ENCODE measurements at places on chromosomes 5 and 9.
A peak's percentile ranks its signal among the peaks of the same experiment; 100 is the strongest.

DNA sequence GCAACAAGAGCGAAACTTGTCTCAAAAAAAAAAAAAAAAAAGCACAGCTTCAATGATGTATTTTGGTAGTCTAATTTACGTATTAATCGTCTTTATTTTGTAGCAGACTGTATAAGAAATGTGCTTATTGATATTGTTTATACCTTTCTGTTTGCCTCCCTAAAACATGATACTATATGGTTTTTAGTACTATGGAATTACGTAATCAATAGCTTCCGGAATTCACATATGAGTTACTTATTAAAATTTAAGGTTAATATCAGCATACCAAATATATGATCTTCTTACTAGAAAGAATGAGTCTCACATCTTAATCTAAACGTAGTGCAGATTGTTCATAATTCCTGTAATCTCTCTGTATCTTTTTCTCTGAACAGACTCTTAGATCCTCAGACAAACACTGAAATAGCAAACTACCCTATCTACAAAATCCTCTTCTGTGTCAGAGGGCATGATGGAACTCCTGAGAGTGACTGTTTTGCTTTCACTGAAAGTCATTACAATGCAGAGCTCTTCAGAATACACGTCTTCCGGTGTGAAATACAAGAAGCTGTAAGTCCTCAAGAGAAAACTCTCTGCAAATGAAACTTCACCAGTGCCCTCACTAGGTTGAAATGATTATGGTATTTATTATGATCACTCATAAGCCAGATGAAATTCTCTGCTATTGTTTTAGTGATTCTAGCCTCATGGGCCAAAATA lies 44.4 kb upstream of the GPR21 start:
- no peak for DNase-seq

DNA sequence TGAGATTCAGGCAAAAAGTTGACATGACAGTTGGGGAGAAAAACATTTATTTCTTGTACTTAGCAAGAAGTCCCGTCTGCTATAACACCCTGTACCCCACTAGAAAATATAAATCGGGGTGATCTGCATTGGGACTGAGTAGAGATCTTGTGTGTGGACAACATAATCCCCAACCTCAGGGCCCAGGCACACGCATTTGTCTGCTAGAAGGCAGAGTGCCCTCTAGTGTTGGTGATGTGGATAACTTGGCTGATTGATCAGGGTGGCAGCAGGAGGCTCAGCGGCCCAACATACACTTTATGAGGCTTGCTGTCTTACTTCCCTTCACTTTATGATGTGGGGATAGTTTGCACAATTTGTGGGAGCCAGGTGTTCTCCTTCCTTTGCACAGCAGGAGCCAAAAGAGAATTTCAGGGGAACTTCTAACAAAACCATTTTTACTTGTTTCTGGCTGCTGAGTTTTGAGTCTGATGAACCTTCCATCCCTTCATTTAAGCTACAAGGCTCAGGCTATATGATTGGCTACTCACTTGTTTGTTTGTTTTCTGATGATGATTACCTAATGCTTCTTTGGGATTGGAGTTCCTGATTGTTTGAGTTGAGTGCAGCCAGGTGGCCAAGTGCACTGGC lies 263.2 kb downstream of the DMAC1 start:
- DNase-seq: peak; percentile 39

GRCh38 chr9:34518896-34519295 lies 3.9 kb downstream of the ENHO start:
- DNase-seq: no peak

DNA sequence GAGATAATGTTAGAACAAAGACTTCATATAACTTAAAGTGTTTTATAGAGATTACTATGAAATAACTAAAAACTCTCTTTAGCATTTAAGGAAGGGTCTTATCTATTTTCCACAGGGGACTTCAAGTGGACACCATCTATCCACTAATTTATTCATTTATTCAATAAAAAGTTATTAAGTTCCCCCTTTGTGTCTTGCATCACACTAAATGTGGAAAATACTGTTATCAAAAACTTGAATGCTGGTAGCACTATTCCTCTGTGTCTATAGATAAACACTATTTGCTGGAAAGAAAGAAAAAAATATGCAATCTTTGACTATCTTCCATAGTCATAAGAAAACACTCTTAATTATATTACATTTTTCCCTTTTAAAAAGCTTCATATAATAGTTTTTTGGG lies 20.1 kb upstream of the ZNF622 start:
- DNase-seq: no peak

DNA sequence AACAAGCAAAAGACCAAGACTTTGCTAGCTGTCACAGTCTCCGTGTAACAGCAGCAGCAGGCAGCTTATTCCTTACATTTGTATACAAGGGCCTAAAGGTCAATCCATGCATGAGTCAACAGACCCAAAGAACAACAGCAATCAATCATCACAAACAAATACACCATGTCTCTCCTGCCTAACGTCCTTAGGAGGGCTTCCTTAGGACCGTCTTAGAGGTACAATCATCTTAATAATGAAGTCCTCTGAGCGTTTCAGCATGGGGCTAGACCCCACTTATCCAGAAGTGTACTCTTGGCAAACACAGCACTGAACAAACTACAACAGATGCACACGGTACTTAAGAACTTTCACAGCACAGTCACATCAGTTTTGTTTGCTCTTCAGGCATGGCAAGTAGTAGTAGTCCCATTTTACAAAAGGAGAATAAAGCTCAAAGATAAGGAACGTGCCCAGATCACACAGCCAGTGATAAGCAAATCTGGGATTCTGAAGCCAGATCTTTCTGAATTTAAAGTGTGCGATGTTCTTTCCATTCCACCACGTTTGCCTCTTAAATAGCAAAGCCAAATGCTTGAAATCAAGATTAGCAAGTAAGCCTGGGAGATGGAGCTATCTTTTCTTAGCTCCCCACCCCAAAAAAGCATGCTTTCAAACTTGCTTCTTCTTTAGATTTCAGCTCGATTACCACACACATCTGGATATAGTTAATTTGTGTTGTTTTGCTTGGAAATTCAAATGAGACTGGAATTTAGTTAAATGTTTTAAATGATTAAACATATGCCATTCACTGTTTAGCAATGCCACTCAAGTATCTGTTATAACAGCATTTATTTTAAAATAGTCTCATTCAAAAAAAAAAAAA lies 24.2 kb downstream of the PSMB7 start:
- DNase-seq: peak; percentile 66

DNA sequence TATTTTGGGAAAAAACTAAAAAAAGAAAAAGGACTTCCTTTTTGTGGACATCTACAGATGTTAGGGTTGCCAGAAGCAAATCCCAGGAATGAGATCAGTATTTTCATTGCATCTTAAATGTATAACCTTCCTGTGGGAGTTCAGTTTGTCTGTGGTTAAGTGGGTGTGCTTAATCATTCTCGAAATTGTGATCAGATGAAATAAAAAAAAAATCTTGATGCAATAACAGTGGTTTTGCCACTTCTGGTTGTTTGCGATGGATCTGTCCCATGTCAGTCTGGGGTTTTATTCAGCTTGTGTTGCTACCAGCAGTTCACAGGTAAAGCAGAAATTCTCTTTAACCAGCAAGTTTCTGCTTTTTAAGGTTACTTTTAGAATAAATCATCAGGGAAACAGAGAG lies 179.0 kb downstream of the MAN2A1 start:
- peak; percentile 68 for DNase-seq

GRCh38 chr9:130633336-130634190 lies 30.8 kb upstream of the PRDM12 start:
- no peak for DNase-seq

- no peak for DNase-seq
These were observed 1.4 kb upstream of the LMX1B start for GRCh38 chr9:126612326-126612812.

GRCh38 chr9:136170006-136170901 lies 34.7 kb downstream of the LHX3 start:
- no peak for DNase-seq

DNA sequence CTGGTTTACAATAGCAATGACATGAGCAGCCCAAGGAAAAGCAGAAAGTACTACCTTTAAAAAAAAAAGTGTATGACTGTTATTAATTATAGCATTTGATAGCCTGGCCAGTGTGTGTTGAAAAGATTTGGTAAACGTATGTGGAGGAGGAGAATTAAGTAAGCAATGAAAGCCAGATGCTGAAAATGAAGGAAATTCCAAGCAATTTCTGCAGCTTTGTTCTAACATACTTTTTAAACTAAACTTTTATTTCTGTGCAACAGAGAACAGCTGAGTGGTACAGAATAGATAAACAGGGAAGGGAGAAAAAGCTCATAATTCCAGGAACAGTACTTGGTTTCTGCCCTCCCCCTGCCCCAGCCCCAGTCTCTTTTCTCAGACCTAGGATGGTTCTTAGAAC lies 252.6 kb downstream of the ADAMTSL1 start:
- peak; percentile 89 for DNase-seq

DNA sequence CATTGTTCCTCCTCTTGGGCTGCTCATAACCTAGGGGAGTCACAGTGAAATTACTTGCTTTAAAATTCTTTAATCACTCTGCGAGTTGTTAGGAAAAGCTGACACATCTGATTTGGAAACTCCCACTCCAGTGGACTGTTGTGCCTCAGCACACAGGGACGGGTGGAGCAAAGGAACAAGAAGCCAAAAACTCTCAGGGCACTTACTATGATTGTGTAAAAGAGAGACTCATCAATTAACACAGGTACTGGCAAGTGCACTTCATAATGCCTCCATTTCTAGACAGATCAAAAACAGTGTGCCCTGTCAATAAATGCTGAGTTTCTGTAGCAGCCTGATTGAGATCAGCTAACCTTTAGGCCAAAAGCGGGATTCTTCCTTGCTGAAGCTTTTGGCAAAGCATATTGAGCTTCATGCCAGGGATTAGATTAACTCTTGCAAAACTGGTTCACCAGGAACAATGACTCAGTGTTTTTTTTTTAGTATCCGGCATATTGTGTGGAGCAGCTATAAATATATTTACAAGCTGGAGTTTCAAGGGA lies 55.9 kb downstream of the TMC1 start:
- DNase-seq: peak; percentile 86

GRCh38 chr9:95620314-95620713 lies 103.5 kb upstream of the PTCH1 start:
- no peak for DNase-seq

- DNase-seq: peak; percentile 36
These were observed 728.3 kb upstream of the SEMA6A start for GRCh38 chr5:117302949-117303348.

DNA sequence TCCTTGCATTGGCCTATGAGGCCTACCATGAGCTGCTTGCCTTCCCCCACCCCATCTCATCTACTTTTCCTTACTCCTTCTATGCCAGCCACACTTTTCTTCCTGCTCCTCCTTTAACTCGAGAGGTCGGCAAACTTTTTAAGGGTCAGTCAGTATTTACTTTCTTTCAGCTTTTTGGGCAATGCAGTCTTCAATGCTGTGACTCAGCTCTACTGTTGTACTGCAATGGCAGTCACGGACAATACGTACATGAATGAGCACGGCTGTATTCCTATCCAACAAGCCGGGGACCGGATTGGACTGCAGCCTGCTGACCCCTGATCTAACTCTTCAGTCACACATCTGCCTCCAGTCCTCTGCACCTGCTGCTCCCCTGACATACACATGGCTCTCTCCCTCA lies 602 bp upstream of the ACTL7A start:
- DNase-seq: no peak

- DNase-seq: no peak
These were observed 772.1 kb upstream of the CDH9 start for GRCh38 chr5:27810458-27810857.

DNA sequence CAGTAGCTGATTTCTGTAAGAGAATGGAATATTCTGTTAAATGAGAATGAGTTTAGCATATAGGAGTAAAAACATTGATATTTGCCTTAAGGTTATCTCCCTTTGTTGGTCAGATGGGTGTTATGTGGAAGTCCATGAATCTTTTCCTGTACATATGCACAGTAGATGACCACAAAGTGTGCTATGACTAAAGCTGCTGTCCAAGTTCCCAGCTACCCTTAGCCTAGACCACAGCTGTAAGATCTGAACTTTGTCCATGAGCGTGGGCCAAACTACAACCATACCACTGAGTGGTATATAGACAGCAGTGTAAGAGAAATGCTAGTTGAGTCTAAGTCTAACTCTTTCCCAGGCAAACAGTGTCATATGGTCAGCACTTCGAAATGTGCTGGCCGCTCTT lies 48.8 kb downstream of the CD180 start:
- DNase-seq: no peak

GRCh38 chr9:111548623-111549022 lies 23.6 kb downstream of the ZNF483 start:
- DNase-seq: no peak

DNA sequence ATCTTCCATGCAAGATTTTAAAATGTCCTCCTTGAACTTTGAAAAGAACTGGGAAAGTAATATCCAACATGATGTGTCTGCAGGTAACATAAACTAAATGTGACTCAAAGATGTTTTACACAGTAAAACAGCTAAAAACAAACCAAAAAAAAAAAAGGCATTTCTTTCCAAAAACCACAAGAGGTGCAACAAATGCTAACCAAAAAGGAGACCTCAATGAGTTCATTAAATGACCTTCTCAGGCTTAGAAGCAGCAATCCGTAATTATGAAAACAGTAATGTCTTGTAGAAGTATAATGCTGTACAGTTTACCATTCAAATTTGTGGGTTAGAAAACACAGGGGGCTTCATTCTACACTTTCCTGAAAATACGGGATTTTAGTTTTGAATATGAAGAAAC lies 2.5 kb downstream of the RNF145 start:
- DNase-seq: no peak

GRCh38 chr5:11851416-11851815 lies 52.8 kb downstream of the CTNND2 start:
- DNase-seq: no peak

DNA sequence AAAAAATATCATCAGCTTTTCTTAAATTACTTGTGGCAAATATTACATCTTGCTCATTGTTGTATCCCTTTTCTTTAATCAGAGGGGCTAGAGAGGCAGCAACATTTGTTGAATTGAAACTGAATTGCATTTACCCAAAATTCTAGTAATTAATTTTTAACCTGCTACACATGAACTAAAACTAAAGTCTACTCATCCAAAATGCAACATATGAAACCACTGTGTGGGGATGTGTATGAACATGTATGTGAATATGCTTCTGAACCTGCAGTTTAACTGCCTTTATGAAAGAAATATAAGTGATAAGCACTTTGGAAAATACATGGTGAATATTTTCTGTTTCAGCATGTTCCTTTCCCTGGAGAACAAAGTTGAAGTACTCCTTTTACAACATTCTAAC lies 158.5 kb downstream of the KIAA0825 start:
- DNase-seq: no peak

- no peak for DNase-seq
These were observed 149.2 kb upstream of the DAP start for GRCh38 chr5:10910261-10910660.

GRCh38 chr9:120905315-120906164 lies 21.1 kb downstream of the TRAF1 start:
- DNase-seq: no peak

GRCh38 chr9:5800969-5801738 lies 31.8 kb downstream of the ERMP1 start:
- no peak for DNase-seq

- no peak for DNase-seq
These were observed 39.2 kb downstream of the ANXA2R start for GRCh38 chr5:43000914-43001313.

DNA sequence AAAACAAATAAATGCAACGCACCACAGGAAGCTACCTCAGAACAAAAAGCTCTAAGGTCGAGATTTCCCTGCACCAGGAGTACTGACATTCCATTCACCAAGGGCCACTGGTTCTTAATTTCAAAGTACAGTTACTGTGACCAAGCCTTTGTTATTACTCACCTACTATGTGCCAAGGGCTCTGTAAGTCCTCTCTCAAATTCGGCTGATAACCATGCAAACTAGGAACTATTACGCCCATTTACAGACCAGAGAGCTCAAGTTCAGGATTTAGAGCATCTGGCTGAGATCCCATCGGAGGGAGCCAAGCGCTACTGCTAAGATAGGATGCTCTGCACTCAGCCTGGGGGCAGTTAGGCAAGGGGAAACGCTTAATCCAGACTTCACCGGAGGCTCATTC lies 5.6 kb downstream of the MYO10 start:
- DNase-seq: no peak
